ENCODE measurements at places on chromosomes 1 and 21.
A peak's percentile ranks its signal among the peaks of the same experiment; 100 is the strongest.

DNA sequence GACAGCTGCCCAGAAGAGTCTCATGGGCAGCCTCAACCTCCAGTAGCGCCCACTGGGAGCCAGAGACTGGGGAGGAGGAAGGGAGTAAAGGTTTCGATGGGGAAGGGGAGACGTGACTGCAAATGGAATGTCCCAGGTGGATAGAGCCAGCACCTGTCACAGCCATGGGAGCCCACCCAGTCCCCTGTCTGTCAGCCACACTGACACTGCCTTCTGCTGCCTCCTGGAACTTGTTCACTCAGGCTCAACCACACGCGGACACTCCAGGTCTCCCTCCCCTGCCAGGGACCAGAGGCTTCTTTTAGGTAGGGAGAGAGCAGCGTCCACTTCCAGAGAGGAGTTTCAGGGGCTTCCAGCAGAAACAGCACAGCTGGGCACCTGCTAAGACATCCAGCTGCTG is 346.3 kb downstream of the NPHP4 start:
- DNase-seq: no peak

DNA sequence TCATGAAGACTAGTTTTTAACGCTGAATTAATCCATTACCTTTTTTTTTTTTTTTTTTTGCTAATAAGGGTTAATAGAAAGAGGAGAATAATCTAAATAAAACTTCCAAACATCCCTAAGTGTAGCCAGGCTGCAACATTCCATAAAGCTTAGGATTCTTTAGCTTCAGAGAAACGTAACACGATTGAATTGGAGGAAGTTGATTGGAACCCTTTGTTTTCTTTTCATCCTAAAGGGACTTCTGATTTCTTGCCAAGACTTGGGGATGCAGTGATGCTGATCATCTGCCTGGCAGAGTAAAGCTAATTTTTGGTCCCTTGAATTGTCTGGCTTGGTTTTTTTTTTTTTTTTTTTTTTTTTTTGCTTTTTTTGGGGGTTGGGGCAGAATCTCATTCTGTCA is 142.9 kb downstream of the VPS13D start:
- no peak for DNase-seq

DNA sequence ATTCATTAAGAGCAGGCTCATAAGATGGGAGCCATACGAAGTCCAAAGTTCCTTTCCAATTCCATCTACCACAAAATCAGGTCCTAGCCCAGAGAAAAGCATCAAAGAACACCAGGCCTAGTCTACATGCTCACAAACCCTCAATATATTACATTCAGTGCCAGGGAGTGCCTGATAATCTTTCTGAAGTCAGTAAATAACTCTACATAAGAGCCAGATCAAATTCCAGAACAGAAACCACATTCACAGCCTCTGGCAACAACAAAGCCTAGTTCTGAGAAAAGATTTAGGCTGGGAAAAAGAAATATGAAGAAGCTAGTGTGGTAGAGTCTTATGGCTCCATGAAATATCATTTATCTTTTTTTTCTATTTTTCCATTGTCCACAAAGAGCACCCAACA is 40.5 kb upstream of the RBBP5 start:
- no peak for DNase-seq

- DNase-seq: no peak
Measured at GRCh38 chr1:115732316-115732715, 36.2 kb downstream of the CASQ2 start.

GRCh38 chr21:34367320-34367935 is 3.6 kb downstream of the KCNE2 start:
- DNase-seq: peak; percentile 49

DNA sequence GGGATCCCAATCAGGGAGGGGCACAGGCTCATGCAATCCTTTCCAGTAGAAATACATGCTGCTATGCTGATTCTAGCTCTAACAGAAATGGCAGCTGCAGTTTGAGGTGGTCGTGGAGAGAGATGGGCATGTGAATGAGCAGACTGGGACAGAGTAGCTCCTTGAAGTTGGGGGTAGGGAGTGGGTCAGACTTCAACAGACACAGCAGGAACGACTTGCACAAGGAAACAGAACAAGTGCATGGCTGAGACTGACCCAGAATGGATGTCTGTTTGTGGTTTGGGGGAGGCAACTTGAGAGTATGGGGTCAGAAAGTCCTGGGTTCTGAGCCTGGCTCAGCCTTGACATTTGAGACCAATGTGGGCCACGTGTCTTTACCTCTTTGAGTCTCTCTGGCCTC is 25.1 kb upstream of the TRABD2B start:
- no peak for DNase-seq

DNA sequence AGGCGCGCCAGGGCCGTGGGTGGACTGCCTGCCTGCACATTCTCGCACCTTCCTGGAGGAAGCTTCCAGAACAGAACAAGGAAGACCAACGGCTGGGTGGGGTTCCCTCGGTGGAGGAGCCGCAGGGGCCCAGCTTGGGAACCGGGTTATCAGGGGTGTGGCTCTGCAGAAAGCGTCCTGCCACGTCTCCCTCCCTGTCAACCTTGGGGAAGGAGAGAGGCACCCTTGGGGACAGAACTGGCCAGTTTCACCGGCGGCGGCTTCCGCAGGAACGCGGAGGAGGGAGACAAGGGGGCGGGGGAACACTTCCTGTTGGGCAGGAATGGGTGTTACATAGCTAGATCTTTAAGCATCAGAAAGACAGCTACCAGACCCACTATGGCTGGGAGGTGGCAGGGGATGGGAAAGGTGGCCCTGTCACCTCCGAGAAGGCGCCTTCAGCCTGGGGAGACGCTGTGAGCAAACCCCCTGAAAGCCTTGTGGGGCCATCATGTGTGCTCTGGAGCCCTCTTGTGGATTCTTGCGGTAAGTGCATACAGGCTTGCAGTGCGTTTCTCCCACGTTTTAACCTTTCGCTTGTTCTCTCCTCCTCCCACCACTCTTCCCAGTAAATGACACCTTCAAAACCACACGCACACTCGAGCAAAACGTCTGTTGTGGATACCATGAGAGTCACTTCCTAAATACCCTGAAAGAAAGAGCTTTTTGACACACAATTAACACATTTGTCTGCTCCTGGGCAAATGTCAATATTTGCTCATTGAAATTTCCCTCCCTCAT is 3.8 kb upstream of the PLEKHA6 start:
- DNase-seq: peak; percentile 81

GRCh38 chr1:92118826-92119225 is 38.7 kb downstream of the BTBD8 start:
- DNase-seq: no peak

DNA sequence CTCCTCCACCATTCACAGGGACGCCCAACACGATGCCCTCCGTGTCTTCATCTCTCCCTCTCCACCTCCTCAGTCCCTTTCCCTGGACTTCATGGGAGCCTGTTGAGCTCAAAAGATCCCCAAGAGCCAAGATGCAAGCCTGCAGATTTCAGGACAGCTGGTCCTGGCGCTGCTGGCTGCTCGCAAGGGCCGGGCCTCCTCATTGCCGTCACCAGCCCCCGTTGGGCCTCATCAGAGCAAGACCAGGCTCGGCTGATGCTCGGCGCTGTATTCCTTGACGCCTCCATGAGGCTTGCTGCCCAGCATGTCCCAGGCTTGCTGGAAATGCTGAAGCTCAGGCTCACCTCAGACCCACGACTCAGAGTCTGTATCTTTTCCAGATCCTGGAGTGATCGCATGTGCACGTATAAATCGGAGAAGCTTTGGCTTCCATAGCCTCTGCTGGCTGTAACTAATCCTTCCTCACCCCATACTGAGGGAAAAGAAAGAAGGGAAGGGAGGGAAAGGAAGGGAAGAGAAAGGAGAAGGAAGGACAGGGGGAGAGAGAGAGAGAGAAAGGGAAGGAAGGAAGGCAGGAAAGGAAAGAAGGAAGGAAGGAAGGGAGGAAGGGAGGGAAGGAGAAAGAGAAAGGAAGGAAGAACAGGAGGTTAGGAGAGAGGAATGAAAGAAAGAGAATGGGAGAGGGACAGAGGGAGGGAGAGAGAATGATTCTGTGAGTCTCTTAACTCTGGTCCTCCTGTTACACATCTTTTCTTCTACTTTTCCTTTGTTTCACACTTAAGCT is 94.6 kb downstream of the KCNJ15 start:
- no peak for DNase-seq

All from CD4-positive, alpha-beta T cell treated with Interleukin-15 for 4 hours (primary cell).